Stimulated activated CD4-positive, alpha-beta T cell treated with anti-CD3 and anti-CD28 coated beads, Interleukin-1b, Interleukin-23, amount 100 ng/mL, for 1 hour (primary cell): ENCODE measurements at places on chromosomes 12 and 14.
A peak's percentile ranks its signal among the peaks of the same experiment; 100 is the strongest.

DNA sequence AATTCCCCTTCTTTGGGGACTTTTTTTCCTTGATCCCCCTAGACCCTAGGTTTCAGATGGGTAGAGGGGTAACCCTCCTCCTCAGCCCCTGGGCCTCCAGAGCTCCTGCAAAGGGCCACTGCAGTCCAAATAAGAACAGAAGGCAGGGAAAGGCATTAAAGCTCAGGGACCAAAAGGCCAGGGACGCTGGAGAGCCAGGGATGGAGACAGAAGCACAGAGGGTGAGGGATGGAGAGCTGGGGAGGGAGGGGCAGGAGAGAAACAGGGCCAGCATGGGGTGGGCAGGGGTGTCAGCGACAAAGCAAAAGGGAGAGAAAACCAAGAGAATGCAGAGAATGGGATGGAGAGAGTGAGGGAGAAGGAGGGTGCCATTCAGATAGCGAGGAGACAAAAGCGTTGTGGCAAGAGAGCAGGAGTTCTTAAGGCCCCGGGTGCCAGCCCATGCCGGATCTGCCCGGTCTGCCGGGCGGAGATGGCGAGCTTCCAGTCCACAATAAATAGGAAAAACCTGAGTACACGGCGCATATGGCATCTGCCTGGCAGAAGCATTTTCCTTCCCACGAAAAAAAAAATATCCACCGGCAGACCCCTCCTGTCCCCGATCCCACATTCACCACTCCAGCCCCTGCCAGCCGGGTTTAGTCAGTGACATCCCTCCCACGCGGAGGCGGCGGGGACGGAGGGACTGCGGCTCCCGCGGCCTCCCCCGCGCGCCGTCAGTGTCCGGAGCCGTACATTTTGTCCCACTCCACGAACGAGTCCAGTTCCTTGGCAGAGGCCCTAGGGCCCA, 28.6 kb downstream of the FIGNL2 start:
- no peak for DNase-seq

GRCh38 chr12:128790221-128790620, 33.5 kb downstream of the SLC15A4 start:
- DNase-seq: no peak

DNA sequence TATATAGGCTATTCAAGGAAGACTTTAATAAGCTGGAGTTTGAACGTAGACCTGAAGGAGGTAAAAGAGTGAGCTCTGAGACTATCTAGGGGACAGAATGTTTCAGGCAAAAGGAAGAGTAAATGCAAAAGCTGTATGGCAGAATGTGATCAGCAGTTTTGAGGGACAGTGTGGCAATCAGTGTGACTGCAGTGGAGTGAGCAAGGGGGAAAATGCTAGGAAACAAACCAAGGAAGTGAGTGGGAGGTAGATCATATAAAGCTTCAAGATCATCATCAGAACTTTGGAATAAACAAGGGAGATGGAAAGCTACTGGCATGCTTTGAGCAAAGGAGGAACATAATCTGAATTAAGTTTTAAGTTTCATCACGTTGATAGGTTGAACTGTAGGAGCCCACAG, 67.5 kb upstream of the BTG1 start:
- no peak for DNase-seq

- no peak for DNase-seq
These were observed 1.8 kb downstream of the PHC1 start for GRCh38 chr12:8916154-8916553.

DNA sequence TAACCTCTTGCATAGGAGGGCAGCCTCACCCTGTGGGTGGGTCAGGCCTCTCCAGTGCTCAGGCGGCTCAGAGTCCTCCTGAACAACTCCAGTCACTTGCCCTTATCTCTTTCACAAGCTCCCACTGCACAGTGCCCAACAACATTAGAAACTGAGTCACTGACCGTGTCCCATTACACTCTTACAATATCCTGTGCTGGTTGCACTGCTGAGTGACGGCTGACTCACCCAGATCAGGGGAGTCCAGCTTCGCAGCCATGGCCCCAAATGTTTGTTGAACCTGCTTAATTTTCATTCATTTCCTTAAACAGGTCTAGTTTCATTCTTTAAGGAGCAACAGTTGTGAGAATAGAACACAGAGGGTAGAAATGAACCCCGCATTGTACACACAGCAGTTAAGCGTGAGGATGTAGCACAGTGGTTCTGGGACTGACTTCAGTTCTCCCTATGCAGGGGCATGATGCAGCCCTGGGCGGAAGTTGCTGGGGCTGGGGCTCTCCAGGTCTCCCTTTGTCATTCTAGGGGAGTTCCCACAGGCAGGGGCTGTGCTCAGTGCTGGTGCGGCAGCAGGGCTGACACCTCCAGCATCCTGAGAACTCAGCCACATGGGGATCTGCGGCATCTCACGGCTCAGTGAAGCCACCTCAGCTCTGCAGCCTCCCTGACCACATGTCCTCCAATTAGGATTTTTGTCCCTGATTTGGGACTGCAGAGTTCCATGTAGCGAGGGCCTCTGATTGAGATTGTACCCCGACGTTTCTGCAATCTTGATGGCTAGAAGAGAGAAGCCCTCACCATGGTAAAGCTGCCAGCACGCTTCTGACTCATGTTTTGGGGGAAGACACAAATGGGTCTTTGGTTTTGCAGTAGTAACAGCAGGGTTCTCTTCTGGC, 16.1 kb downstream of the GPR68 start:
- DNase-seq: peak; percentile 48

DNA sequence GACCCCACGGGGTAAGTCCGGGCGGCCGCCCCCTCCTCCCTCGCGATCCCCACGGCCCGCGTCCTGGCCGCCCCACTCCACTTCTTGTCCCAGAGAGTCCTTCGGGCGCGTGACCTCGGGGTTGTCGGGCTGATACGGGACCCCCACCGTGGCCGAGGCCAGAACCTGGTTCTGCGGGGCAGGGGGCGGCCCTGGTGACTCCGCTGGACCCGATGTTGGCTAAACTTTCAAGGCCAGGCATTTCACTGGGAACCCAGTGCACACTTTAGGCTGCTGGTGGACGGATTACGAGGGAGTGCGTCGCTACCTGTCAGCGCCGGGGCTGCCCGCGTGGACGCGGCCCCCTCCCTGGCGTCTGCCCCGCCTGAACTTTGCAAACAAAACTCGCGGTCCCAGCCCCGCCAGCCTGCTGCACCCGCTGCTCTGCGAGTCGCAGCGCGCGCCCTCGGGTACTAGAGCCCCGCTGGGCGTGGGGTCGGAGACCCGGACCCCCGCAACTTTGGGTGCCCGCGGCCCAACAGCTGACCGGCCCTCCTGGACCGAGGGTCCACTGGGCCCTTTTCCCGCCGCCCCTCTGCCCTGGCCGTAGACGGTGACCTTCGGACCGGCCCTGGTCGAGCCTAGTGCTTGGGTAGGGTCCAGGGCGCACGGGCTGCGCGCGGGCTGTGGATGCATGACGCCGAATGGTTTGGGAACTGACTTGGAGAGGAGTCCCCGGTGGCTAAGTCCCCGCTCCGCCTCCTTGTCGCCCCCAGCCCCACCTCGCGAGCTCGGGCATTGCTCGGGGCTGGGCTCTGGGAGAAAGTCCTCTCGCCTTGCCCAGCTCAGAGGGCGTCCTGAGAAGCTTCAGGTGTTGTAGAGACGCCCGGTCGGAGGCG, 624 bp downstream of the RIN3 start:
- DNase-seq: no peak

GRCh38 chr14:99664058-99664936, 19.4 kb downstream of the HHIPL1 start:
- DNase-seq: no peak

DNA sequence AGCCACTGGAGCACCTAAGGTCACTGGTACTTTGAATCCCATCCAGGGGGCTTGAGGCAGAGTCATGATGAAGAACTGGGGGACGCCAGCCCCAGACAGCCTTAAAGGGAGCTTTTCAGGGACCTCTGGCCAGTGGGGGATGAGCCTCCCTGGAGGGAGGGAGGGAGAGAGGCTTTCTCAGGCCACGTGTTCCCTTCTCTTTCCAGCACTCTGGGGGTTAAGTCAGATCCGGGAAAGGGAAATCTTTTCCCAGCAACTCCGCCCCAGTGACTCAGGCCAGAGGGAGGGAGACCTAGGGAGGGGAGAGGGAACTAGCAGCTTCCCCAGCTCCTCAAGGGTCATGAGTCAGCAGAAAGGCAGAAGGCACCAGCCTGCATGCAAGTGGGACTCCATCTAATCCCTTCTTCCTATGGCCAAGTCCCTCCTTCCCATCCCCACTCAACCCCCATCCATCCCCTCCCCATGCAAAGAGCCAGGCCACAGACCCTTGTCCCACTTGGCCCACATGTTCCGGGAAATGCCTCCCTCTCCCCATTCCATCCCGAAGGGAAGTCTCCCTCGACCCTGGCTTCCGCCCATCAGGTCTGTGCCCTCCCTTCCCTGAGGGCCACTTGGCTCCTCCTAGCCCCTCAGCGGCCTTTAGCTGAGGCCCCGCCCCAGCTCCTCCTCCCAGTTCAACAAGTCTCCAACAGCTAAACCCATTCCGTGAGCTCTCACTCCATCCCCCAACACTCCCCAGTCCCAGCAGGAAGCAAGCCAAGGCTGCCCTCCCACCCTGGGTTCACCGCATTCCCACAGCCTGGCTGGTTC, 5.6 kb downstream of the TNFRSF1A start:
- DNase-seq: no peak

- no peak for DNase-seq
These were observed 66.4 kb downstream of the PAPOLA start for GRCh38 chr14:96568621-96569020.
